ENCODE measurements at places on chromosomes 1 and 21.

DNA sequence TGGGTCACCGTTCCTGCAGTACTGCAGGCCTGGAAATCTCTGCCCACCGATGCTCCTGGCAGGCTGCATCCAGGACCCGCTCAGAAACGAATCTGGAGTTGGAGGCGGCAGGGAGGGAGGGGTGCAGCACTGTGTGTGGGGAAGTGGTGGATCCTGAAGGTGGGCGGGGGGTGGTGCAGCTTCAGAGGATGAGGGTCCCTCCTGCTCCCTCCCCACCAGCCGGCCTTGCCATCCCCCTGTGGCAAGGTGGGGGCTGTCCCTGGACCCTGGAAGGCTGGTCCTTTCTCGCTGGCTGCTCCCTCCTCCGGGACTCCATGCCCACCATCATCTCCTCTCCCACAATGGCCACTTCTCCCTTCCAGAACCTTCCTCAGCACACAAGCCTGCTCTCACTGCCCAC lies 60.4 kb downstream of the B3GALT5 start:
- no peak for DNase-seq

- no peak for DNase-seq
These were observed 138.6 kb downstream of the SLC44A5 start for GRCh38 chr1:75472089-75472970.

- no peak for DNase-seq
These were observed 4.1 kb downstream of the PIK3R3 start for GRCh38 chr1:46128344-46128743.

GRCh38 chr1:61482170-61482734 lies 242.7 kb downstream of the TM2D1 start:
- no peak for DNase-seq

DNA sequence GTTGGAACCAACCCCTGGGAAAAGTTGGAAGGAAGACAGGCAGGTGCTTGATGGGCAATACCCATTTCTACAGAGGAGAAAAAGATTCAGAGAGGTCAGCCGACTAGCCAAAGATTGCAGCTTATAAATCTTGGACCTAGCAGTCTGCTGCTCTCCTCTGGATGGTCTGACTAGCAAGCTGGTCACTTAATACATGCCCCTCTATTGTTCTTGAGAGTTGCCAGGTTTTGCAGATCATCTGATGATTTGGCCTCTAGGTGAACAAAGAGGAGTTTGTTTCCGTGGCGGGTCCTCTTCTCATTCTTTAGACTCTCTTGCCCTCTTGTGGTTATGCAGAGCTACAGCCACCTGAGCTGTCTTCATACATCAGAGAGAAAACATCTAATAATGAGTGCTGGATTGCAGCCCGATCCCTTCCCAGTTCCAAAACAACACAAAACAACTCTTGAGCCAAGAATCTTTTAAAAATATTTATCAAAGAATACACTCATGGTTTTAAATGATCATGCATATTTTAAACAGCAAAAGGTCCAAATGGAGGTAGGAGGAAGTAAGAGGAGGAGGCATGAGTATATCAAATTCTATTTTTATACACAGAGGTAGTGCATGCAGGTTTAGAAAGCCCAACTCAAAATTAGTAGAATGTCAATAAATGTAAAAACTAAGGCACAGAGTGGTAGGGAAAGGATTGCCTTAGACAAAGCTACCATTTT lies 115.7 kb downstream of the SLC30A10 start:
- no peak for DNase-seq

DNA sequence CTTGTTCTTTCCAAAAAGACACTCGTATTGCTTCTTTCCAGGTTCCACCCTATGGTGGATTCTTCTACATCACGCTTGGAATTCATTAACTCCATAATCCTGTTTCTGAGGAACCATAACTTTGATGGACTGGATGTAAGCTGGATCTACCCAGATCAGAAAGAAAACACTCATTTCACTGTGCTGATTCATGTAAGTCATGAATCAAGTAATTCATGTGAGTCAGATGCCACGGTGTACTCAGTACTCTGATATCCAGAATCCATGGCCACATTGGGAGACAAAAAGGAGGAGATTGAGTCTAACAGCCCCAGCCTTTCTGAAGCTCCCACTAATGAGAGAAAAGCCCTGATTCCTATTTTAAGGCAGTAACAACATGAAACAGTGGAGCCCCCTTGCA lies 7.4 kb downstream of the CHI3L2 start:
- DNase-seq, result no peak

DNA sequence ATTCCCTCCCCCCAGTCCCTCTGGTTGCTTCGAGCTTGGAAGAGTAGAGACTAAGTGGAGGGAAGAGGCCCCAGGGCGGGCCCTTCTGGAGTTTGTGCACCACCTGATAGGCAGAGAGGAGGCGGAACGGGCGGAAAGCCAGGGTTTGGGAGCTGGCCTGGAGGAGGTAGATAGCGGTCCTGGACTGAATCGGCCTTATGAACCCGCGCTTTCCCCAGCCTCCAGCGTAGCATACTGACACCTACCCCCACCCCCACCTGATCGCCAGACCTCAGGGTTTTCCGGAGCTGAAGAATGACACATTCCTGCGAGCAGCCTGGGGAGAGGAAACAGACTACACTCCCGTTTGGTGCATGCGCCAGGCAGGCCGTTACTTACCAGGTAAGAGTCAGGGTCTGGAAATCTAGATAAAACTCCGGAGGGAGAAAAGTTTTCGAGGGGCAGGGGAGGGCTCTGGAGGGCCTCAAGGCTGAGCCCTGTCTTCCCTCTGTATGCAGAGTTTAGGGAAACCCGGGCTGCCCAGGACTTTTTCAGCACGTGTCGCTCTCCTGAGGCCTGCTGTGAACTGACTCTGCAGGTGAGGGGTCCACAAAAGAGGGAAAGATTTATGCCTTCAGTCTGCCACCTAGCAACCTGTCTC lies 705 bp downstream of the UROD start:
- DNase-seq, result no peak

GRCh38 chr1:20187103-20187812 lies 940 bp upstream of the PLA2G2C start:
- DNase-seq, result no peak

GRCh38 chr1:115718011-115718754 lies 50.3 kb downstream of the CASQ2 start:
- DNase-seq, result no peak

DNA sequence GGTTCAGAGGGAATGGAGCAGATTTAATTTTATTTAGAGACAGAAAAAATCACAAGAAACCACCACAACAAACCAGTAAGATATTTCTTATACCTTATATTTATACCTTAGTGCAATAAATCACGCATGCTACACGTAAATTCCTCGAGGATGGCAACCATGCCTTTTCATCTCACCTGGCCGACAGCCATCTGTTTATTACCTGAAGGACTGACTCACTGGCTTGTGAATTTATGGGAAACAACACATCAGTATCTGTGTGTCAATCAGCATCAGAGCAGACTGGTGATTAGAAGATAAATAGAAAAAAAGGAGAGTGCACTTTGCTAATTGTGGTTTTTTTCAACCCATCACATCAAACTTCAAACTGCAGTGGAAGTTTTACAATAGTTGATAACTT lies 58.4 kb downstream of the S1PR1 start:
- no peak for DNase-seq

GRCh38 chr1:160438317-160438918 lies 38.1 kb downstream of the VANGL2 start:
- no peak for DNase-seq

DNA sequence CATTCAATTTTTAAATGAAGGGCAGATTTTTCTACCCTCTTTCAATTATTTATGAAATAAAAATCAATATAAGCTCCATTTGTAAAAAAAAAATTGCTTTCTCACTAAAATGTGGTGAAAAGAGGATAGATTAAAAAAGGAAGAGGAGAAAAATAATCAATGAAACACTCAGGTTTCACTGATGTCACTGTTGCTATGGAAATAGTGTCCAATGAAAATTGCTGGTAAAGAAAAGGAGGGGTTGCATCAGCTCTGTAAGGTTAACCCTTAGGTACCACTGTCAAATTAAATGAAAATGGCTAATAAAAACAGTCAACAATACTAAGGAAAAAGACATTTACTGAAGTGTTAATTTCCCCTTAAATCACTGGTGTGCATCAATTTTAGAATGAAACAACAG lies 91.6 kb upstream of the TTC39A start:
- DNase-seq, result no peak

GRCh38 chr1:66729119-66729518 lies 23.1 kb upstream of the DYNLT5 start:
- DNase-seq, result no peak
